HuH-7 (cell line): ENCODE measurements at places on chromosomes 2 and 18.

- DNase-seq: no peak
Measured at GRCh38 chr2:208415897-208416296, 9.3 kb downstream of the PTH2R start.

DNA sequence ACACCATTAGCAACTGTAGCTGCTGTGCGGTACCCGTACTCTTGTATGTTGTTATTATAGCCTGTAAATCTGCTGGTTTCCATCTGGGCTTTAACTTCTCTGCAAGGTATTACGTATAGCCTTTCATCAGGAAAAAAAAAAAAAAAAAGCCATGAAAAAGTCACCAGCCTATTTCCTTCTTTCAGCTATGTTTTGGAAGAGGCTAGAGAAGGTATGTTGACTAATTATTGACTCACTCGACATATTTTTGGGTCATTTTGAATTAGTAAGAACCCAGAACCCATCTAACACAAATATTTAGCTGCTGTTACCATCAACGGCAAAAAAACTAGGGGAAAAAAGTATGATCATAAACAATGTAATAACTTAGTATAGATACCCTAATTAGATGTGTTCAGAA lies 1395.6 kb downstream of the SUCLG1 start:
- no peak for DNase-seq

DNA sequence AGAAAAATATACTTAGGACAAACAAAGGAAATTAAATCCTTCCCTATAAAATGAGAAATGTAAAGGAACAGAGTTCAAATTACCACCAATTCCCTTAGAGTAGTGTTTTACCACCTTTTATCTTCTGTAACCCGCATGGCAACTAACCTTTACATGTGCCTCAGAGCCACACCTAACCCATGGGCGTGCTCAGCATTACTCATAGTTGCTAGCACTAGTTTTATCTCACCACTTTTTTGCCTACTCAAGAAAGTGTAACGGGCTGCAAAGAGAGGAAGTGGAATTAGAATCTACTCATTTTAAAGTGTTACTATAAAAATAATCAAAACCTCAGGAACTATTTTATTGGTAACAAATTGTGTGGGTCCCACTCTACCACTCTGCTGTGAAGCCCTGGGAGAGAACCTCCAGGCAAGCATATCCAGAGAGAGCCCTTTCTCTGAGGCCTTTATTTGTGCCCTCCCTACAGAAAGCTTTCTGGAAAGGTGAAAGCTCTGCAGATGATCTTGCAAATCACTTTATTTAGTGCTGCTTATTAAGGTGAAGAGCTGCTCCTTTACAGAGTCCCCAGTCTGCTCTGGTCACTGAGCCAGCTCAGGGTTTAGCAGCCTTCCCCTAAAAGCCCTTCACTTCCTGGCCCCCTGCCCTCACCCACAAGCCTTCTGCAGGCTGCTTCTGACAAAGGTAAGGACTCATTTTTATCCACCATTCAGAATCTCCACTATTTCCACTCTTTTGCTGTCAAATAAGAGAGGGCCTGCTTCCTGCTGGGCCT lies 98.8 kb downstream of the TRABD2A start:
- no peak for DNase-seq

DNA sequence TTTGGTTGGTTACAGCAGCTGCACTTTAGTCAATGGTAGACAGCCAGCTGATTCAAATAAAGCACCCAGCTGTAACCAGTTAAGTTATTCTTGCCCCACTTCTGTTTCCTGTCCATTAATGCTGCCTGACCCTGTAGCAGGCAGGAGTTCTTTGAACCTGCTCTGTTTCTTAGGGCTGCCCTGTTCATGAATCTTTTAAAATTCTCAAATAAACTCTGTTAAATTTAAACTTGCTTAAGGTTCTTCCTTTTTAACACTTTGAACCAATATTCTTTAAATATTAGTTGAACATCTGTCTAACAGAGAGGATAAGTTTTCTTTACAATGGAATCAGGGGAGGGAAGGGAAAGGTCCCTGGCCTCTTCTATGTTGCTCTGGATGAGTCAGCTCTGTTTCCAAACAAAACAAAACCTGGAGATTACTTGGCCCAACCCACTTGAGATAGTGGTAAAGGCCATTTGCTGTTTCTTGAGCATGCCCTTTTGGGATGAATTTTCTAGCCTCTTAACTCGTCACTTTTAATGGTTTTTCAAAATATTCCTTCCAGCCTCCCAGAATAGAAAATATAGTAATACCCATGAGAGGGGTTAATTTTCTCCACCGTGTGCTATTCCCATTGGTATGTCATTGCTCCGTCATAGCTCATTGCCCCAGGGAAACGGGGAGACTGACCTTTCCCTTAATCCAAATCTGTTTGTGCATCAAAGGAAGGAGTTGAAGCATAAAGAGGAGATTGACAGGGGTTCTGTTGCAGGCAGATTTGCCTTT lies 112.1 kb upstream of the FHL2 start:
- DNase-seq: no peak

GRCh38 chr2:188570370-188570769 lies 278.7 kb downstream of the GULP1 start:
- DNase-seq: no peak

DNA sequence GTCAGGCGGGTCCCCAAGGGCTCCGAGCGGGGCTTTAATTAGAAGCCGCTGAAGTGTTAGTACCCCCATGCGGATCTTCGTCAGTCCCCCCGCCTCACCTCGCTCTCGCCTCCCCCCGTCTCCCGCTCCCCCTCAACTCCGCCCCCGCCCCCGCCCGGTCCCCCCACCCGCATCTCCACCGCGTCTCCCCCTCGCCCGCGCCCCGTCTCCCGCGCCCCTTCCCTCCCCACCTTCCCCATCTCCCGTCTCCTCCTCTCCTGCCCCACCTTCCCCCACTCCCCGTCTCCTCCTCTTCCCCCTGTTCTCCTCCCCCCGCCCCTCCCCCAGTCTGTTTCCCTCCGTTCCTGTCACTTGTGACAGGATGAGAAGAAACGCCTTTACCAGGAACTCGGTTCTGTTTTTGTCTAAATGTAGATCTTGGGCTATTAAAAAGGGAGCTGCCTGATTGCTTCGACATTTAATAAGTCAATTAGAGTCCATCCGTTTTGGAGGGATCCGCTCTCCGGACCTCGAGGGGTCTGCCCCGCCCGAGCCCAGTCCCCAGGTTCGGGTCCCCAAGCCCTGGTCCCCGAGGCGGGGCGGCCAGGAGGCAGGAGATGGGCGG lies 969 bp upstream of the ALKAL2 start:
- no peak for DNase-seq
